Right renal cortex interstitium (tissue), 3 donors: ENCODE measurements at places on chromosomes 1 and 21.

DNA sequence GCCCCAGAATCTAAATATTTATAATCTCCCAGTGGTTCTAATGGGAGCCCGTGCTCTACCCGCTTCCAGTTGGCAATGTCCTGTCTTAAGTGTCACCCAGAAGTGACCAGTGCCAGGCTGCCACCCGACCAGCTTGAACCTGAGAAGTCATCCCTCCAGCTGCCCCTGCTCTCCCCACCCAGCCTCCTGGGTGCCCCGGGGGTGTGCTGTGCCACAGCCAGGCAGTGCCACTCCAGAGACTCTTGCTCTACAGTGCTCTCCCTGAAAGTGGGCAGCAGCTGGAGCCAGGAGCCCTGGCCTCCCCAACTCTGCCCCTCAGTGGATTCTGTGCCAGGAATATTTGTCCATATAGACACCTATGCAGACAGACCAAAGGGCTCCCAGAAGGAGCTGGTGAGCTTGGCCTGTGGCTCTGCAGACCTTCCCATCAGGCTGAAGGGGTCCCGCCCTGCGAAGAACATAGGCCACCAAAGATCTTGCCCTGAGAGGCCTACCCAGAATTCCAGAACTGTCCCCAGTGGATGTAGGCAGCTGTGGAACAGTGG is 9.0 kb upstream of the EPS8L3 start:
- DNase-seq = no peak

DNA sequence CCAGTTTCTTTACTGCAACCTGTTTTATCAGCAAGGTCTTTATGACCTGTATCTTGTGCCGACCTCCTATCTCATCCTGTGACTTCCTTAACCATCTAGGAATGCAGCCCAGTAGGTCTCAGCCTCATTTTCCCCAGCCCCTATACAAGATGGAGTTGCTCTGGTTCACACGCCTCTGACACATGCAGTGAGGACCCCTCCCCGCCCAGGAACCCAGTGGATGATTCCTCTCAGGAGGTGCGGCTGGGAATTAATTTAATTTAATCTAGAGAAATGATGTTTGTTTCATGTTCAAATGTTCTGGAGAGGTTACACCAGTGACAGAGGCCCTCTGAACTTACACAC is 39.0 kb upstream of the LBR start:
- DNase-seq = no peak

GRCh38 chr1:56975446-56975845 is 9.6 kb upstream of the C8B start:
- no peak for DNase-seq

GRCh38 chr1:29202053-29202452 is 20.4 kb upstream of the SRSF4 start:
- DNase-seq = no peak

GRCh38 chr1:186146974-186147373 is 228.1 kb downstream of the TPR start:
- no peak for DNase-seq

GRCh38 chr1:25766721-25767436 is 33.1 kb upstream of the SELENON start:
- DNase-seq = no peak

GRCh38 chr1:33893147-33893830 is 29.4 kb downstream of the HMGB4 start:
- DNase-seq = peak; percentile 3

GRCh38 chr1:206456577-206457370 is 13.5 kb upstream of the IKBKE start:
- DNase-seq = no peak

DNA sequence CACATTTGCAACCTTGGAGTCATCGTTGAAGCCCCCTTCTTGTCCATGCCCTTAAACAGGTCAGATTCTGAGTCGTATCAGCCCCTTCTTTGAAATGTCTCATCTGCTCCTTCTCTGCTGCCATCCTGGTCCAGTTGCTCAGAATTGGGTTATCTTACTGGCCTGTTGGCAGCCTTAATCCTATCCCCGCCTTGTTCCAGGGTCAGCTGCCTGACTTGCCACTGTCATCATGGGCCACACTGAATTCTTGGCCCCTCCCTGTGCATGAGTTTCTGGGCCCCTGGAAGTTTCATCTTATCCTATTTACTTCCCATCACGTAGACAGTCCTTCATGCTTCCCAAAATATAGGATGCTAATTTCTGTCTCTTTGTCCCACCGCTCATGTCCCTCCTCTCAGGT is 23.7 kb downstream of the IRF2BP2 start:
- DNase-seq = no peak

- DNase-seq = no peak
Measured at GRCh38 chr1:88454781-88455180, 229.3 kb upstream of the PKN2 start.
